Heart left ventricle (tissue), 16 donors: ENCODE measurements at places on chromosomes 3 and 15.

DNA sequence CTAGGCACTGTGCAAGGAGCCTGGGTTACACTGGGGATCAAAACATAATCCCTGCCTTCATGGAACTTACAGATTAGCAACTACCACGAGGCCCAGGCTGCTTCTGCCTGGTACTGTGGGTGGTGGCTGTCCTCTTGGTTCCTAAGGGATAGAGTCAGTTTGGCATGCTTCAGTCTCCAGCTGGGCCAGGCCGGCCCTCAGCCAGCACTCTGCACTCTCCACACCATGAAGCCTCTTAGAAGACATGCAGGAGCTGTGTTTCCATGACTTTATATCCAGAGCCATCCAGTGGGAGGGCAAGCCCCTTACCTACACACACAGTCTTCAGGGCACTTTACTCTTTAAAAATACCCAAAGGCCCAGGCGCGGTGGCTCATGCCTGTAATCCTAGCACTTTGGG lies 54.4 kb downstream of the ATP1B3 start:
- no peak for DNase-seq

DNA sequence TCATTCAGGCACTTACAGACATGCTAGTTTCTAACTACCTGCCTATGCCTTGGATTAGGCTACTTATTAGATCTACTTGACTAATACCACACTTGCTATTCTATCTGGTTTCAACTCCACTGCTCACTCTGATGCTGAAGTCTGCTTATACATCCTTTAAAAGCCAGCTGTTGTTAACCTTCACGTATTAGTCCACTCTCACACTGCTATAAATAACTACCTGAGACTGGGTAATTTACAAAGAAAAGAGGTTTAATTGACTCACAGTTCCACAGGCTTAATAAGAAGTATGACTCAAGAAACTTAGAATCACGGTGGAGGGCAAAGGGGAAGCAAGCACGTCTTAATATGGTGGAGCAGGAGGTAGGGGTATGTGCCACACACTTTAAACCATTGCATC lies 47.7 kb upstream of the ANKRD28 start:
- DNase-seq, result no peak

DNA sequence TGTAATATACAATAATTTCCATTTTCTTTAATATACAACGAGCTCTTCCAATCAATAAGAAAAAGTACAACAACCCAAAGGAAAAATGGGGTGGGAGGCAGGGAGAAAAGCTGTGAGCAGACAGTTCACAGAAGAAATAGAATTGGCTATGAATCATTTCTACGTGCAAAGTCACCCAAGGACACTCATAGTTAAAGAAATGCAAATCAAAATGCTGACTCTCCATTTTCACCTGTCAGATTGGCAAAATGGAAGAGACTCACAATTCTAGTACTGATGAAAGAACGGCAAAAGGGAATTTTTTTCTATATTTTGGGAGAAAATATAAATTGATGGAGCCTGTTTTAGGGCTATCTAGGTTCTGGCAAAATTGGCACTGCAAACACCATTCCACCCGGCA lies 116.3 kb upstream of the MEF2A start:
- DNase-seq, result no peak

DNA sequence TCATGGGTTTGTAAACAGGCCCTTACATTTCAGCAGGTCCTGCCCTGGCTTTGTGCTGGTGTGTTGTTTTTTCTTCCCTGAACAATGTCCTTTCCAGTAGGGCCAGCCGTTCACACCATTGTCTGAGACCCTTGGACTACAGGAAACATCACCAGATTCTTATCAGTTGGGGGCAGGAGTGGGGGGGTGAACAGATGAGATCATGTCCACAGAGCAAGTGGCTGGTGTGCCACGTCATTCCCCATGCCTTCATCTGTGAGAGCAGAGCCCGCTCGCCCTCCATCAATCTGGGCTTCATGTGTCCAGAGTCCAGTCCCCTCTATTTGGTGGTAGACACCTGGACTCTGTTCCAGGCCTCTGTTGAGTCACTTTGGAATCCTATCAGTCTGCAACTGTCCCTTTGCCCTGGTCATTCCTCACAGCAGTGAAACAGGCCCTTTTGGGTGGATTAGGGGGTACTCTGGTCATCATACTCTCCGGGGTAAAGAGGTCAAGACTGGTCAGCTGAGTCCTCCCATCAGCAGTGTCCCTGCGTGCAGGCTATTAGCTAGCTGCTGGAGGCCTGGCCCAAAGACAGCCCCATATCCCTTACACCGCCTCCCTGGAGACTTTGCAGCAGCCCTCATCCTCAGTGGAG lies 15.0 kb downstream of the SEMA3G start:
- peak; percentile 58 for DNase-seq

GRCh38 chr3:187997946-187998561 lies 155.9 kb upstream of the LPP start:
- no peak for DNase-seq

DNA sequence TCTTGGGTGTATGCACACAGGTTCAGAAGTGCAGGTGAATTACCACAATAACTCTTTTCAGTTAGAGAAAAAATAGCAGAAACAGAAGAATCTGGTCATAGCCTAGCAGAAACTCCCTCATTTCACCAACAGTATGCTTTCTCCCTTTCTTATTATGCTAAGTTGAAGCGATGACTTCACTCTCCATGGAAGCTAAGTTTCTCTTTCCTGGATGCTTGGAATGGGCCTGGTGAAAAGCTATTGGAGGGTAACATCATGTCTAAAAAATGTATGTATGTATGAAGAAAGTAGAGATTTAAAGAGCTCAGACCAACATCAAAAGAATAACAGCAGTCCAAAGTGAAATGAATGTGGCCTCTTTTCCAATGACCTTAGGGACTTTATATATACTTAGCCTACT lies 145.5 kb downstream of the TIGIT start:
- DNase-seq, result no peak

- no peak for DNase-seq
Observed at GRCh38 chr15:20358066-20358778, 183.4 kb downstream of the GOLGA6L6 start.

GRCh38 chr3:154486949-154487348 lies 57.0 kb upstream of the GPR149 start:
- DNase-seq, result no peak

GRCh38 chr3:148991219-148992026 lies at the start of gene GYG1:
Gene GYG1 (plus strand): TSS chr3:148991540. CDS start chr3:148991641, 101 bp downstream.
- peak; percentile 87 for DNase-seq
